MCF 10A (cell line): ENCODE measurements at places on chromosomes 4 and X. TPM values are rescaled to one million over a fixed set of nuclear protein-coding genes. Genes with fewer than 3 reads are reported as not detected.

The DCAF12L2 gene
- total RNA-seq, result not detected in 2 replicates

The PABPC4L gene
- total RNA-seq, result 0.25 and 0.28 TPM in 2 replicates

The PPP2R3B gene
- 13.7 and 14.0 TPM in 2 replicates for total RNA-seq

The CCDC120 gene
- 10.3 and 14.4 TPM in 2 replicates for total RNA-seq

The SH3RF1 gene
- 16.5 and 17.4 TPM in 2 replicates for total RNA-seq

The HERC5 gene
- 0.54 and 0.63 TPM in 2 replicates for total RNA-seq

The MAGEA2B gene
- total RNA-seq, result not detected in 2 replicates

The CT45A2 gene
- total RNA-seq, result not detected in 2 replicates

The GUF1 gene
- 50.2 and 51.7 TPM in 2 replicates for total RNA-seq

The HCFC1 gene
- 40.3 and 44.5 TPM in 2 replicates for total RNA-seq

The TEX13C gene
- not detected in 2 replicates for total RNA-seq

The CACNA1F gene
- not detected in 2 replicates for total RNA-seq

The C4orf50 gene
- not detected in 2 replicates for total RNA-seq

The PDGFC gene
- 74.8 and 83.7 TPM in 2 replicates for total RNA-seq

The AVPR2 gene
- not detected in 2 replicates for total RNA-seq

The TMSB15A gene
- not detected in 2 replicates for total RNA-seq

The NOX1 gene
- not detected in 2 replicates for total RNA-seq

The MAGEC2 gene
- total RNA-seq, result not detected in 2 replicates

The DOK7 gene
- 1.1 and 5.3 TPM in 2 replicates for total RNA-seq

The GABRA4 gene
- total RNA-seq, result not detected in 2 replicates

The GPR143 gene
- total RNA-seq, result 0.77 and 0.93 TPM in 2 replicates

The DKK2 gene
- total RNA-seq, result 0.07 and 0.30 TPM in 2 replicates

The FAM193A gene
- total RNA-seq, result 30.7 and 31.3 TPM in 2 replicates
